Eye (tissue), 1 donor: ENCODE measurements at places on chromosomes 11 and 22.

DNA sequence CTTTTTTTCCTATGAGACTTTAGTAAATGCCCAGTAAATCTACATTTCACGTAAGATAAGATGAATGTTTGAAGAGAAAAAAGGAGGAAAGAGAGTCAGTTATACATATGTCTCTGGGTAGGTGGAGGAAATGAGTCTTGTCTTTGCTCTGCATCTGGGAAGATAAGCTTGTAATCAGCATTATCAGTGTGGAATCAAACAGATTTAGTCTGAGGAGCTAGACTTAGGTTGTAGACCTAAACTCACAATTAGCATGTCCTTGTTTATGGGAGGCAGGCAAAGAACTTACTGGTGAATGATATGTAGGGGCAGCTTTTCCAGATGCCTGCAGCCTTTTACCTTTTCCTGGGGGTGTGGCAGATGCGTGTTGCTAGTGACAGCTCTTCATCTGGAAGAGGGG is 962.3 kb downstream of the TBC1D22A start:
- no peak for DNase-seq

DNA sequence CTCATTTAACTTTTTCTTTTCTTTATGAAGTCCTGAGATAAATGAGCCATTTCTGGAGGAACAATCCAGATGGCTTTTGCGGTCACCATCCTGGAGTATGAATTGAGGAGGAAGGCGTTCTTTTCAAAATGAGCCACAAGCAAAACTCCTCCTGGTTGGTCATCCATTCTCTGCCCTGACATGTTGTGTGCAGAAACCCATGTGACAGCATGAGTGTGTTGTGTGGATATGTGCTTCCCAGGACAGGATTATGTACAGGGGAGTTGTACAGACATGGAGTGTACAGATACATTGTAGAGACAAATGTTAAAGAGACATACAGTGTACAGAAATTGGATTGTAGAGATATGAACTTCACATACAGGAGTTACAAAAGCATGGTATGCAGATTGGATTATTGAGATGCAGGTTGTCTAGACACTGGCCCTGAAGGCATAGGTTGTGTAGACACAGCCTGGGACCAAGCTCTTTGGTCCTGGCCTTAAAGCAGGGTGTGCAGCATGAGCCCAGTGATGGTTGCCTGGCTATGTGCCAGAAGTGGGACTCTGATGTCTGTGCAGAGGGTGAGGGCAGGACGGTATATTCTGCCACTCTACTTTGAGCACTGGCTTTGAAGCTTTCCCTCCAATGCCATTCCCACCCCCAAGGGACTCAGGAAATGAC is 178.5 kb upstream of the ZBED5 start:
- DNase-seq: no peak

- no peak for DNase-seq
These were observed 114.4 kb downstream of the PLEKHA7 start for GRCh38 chr11:16899708-16900303.

GRCh38 chr11:76902121-76903014 is 41.6 kb downstream of the ACER3 start:
- no peak for DNase-seq

DNA sequence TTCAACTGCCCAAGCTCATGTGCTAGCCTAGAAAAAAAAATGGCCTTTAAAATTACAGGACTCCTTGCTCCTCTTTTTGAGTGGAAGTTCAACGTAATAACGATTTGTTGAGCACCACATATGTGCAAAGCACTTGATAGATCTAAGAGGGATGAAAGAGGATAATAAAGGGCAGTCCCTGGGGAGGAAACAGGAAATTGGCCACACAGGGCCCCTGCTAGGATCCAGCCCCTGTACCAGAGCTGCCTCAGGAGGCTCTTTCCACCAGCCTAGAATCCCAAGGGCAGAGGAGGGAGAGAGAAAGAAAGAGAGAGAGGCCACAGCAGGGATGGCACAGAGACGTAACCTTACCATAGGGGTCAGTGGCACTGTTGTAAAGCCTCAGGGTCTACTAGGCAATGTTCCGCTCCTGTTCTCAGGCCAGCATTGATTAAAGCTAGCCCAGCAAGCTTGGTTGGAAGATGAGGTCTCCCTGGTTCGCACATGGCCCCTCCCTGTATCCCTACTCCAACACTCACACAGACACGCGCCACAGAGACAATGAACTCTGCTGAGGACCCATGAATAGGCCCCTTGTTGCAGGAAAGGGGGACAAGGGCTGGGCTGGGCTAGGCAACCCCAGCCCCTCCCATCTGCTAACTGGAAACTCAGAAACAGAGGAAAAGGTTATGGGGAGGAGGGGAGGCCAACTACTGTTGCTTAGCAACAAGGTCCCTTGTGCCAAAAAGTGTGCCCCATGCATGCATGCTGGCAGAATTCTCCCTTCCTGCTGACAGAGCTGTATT is at the start of gene TMPRSS5:
Gene TMPRSS5 (minus strand): TSS at position 438 of the 785 bp plus-strand sequence. CDS start 84 bp downstream, at position 354.
- peak; percentile 89 for DNase-seq

GRCh38 chr11:74203966-74204365 is 32.9 kb downstream of the PPME1 start:
- peak; percentile 7 for DNase-seq

GRCh38 chr11:66749091-66749490 is 20.1 kb upstream of the SPTBN2 start:
- DNase-seq: no peak

DNA sequence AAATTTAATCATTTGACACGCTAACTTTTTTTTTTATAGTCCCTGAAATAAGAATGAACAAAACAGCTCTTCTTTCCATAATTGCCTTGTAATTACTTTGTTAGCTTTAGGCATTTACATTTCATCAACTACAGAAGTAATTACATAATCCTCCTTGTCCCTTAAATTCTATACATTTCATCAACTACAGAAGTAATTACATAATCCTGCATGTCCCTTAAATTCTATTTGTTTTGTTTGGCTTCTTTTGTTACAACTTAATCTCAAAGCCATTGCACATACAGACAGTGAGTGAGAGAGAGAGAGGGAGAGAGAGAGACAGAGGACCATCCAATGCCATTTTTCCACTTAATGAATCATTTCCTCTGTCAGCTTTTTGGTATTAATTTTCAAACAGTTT is 873.2 kb downstream of the METTL15 start:
- no peak for DNase-seq

DNA sequence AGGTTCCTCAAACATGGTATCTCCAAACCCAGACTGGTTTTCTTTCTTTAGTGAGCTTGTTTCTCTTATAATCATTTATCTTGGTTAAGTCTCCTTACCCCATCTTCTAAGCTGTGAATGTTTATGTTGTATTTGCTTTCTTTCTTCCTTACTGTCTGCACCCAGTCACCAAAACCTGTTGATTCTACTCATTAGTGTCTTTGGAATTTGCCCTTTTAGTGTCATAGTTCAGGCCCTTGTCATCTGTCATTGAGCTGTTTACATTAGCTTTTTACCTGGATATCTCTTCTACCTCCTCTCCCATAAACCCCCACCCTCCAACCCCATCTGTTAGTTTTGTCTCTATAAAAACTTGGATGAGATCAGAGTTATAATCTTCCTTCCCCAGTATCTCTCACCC is 59.9 kb downstream of the AMOTL1 start:
- DNase-seq: no peak

DNA sequence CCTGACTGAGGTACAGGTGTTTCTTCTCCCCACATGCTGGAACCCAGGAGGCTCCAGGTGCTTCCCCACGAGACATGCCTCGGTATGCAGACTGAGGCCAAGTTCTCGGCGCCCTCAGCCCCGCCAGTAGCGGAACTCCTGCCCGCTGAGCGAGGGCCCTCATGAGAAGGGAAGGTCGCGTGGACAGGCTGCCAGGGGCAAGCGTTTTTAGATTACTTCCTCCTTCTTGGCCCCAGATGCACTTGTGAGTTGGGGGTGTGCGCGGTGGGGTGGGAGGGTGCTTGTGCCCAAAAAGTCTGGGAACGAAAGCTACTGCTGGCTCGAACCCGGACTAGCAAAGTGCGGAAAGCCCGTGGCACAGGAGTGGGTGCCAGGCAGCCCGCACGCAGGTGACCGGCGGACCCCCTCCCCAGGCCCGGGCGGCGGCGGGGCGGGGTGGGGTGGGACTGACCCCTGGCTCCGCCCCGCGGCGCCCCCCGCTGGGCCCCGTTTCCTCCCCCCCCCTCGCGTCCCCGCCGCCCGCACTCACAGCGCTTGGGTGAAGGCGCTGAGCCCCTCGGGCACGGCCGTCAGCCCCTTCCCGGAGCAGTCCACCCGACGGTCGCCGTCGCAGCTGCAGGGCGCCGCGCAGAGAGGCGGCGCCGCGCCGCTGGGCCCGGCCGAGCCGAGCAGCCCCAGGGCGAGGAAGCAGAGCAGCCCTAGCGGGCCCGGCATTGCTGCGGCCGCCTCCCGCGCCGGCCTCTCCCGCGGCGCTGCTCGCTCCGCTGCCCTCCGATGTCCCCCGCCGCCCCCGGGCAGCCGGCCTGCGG is 797 bp downstream of the LGR4 start:
- DNase-seq: peak; percentile 81

DNA sequence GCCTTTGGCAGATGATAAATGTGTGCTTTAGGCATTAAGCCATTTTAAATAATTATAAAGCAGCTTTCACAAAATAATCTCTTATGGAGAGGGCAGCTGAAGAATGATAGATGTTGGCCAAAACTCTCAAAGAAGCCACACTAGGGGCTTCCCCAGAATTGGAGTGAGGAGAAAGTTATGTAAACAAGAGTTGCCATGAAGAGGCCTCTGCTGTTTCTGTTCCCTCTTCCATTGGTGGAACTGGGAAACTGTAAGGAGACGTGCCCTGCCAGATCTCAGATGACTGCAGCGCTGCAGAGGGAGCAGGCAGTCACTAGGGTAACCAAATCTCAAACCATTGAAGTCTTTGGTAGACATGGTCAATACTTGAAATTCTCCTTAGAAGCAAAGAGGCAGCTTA is 19.4 kb upstream of the APLP2 start:
- no peak for DNase-seq

DNA sequence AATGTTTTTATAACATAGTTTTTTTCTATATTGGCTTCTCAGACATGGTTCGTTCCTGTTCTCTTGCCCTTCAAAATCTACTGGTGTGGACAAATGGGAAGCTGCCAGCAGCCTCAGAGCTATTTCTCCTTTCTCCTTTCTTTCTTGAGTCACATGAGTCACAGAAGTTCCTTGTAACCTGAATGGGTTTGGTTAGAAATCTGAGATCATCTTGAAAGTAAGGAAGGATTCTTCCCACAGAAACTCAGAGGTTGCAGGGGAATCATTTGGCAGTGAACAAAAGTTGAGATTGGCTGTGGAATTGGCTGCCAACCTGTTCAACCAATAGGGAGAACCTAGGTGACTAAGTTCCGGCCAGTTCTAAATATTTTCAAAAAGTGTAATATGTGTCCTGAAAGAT is 12.5 kb downstream of the PLET1 start:
- no peak for DNase-seq

- DNase-seq: no peak
These were observed 100.0 kb downstream of the PAX6 start for GRCh38 chr11:31711137-31711536.

GRCh38 chr11:60954421-60954820 is 2.4 kb upstream of the SLC15A3 start:
- no peak for DNase-seq

- DNase-seq: no peak
These were observed 104.7 kb upstream of the RRM1 start for GRCh38 chr11:3989921-3990290.

DNA sequence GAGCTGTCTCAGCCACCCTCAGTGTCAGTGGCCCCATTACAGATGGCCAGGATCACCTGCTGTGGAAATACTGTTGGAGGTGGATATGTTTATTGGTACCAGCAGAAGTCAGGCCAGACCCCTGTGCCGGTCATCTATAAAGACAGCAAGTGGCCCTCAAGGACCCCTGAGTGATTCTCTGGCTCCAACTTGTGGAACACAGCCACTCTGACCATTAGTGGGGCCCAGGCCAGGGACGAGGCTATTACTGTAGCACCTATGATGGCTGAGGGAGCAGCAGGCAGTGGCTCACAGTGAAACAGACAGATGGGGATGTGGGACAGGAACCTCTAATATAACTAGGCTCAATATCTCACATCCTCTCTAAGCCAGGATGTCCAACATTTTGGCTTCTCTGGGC is 25.5 kb upstream of the GGTLC2 start:
- DNase-seq: no peak

GRCh38 chr11:108887436-108888238 is 222.8 kb downstream of the DDX10 start:
- no peak for DNase-seq

DNA sequence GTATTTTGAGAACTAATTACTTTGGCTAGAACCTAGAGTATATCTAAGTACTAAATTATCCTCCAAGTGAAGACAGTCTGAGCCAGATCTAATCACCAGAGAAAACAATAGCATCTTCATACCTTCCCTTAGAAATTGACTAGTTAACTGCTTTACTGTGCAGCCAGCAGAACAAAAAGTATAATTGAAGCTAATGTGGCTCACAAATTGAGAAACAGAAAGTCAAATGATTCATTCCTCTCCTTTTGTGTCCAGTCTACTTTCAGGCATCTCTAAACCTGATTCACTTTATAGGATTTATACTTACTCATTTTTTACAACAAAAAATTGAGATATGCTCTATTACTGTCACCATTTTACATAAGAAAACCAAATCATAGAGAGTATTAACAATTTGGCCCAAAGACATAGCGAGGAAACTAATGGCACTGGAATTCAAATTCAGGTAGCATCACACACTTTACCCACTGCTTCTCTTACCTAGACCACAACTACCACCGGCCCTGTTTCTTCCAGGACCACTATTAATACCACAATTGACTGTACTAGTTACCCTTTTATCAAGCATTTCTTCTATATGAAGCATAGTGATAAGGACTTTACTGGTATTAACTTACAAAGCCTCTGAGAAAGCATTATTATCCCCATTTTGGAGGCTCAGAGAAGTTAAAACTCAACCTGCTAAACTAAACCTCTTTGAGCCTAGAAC is 1402.6 kb upstream of the TENM4 start:
- DNase-seq: no peak

- DNase-seq: no peak
These were observed 36.8 kb upstream of the MYEOV start for GRCh38 chr11:69257134-69257533.

DNA sequence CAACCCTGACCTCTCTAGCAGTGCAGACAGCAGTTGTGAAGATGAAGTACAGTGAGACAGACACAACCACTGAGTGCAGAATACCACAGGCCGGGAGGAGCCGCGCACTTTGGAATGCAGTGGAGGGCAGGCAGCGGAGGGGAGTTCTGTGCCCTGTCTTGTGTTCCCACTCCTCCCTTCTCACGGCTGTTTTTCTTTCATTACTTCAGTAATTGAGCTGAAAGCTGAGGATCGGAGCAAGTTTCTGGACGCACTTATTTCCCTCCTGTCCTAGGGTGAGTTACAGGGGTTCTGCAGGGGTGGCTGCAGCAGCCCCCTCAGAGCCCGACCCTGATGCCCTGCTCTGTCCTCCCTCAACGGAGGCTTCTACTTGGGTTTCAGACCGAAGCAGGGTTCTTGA is 5.6 kb downstream of the CLDN5 start:
- DNase-seq: no peak

DNA sequence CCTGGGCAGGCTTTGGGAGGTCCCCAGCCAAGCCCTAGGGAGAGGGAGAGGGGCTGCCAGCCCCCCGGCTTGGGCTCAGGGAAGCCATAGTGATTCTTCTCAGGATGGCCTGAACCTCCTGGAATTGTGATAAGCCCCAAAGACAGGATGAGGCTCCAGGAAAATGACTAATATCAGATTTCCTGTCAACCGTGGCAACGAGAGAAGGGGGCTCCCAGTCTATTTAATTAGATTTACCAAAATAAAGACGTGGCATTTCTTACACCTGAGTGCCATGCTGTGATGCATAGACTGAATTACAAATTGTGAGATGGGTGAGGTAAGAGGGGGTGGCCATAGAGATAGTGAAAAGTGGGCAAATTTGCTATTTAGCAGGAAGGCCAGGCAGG is 20.4 kb downstream of the SERPINH1 start:
- no peak for DNase-seq
